NCI-H82 (cell line): ENCODE measurements at places on chromosomes 7 and 10.

DNA sequence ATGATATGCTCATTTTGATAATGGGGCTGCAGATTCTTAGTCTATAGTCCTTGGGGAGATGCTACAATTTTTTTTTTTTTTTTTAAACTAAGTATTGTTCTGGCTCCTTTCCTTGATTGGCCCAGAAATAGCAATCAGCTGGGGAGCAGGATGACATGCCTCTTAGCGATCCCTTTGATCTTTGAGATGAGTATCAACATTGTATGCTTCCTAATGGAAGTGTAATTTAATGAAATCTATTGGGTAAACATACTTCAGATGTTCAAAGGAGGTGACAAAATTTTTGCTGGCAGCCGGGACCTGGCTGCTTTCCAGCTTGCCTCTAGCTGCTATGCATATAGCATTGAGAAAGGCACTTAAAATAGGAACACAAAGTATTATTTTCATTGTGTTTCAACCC, 43.5 kb downstream of the VTI1A start:
- no peak for DNase-seq

GRCh38 chr10:77840636-77841035, 85.9 kb downstream of the DLG5 start:
- DNase-seq: no peak

DNA sequence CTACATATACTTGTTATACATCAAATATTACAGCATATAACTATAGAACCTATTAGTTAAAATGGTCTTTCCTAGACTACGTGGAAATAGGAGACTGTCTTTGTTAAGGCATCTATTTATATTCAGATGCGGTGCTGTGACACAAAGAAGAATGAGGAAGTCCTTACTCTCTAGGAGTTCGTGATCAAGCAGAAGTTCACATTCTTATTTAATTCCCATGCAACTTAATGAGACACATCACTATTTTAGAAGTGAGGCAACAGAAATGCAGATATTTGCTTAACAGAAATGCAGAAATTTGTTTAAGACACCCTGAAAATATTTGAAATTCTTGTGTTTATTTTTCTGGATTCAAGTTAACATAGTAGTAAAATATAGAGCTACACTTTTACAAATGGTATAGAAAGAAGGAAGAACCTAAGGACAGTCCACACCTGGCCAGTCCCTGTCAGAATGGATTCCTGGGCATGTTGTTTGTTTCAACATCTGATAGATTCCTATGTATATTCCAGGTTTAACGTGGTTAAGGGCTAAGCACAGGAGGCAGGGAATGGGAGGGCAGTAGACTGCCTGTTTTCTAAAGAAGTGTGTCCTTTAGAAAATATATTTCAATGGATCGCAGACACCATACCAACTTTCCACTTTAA, 70.6 kb upstream of the NXPH1 start:
- DNase-seq: no peak

DNA sequence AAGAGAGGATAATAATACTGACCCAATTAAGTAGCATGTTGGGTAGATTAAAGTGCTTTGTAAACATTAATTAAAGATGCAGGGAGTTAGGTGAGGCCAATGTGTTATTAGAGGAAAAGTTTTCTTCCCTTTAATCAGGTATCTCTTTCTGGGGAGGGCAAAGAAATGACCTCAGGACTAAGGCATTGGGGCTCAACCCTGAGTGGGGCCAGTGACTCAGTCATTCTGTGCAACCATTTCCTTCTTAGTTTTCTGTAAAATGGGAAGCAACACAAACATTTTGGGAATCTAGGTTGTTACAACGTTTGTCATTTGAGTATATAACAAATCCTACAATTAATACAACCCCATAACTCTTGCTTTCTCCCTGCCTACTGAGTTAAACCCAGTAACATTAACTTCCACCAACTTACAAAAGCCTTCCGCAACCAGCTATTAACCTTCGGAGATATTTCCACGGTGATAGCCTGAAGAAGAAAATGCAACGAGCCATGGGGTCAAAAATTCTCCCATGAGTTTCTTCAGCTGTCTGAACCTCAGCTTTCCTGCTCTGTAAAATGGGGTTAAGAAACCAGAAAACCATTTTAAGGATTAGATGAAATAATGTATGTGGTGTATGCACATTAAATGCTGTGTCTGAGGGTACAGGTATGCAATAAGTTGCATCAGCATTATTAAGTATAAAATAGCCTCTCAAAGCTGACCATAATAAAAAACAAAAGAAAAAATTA, 965 bp upstream of the PROSER2 start:
- no peak for DNase-seq

GRCh38 chr10:1074052-1074747, 18.0 kb downstream of the WDR37 start:
- no peak for DNase-seq

GRCh38 chr10:63502832-63503231, 18.4 kb upstream of the REEP3 start:
- no peak for DNase-seq

- peak; percentile 32 for DNase-seq
These were observed 569 bp upstream of the NPTX2 start for GRCh38 chr7:98616381-98617050.

- no peak for DNase-seq
These were observed 11.4 kb downstream of the GGCT start for GRCh38 chr7:30493228-30493627.

DNA sequence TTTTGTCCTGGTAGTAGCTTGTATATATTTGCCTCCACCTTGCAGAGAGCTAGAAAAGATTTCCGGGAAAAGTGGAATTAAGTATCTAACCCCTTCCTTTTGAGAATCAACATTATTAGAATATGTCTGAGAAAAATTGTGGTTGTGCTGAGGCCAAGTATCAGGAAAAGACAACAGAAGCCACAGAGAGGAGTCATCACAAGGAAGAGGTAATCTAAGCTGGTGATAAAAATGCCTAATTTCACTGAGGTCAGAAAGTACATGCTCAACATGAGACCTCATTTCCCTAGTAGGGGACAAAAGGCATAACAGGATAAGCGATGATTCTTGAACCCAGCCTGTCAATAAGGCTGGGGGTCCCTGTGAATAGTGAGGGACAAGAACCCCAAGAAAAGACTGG, 97.0 kb upstream of the PDE1C start:
- no peak for DNase-seq

GRCh38 chr7:64400401-64400800, 86.6 kb downstream of the ZNF736 start:
- no peak for DNase-seq

DNA sequence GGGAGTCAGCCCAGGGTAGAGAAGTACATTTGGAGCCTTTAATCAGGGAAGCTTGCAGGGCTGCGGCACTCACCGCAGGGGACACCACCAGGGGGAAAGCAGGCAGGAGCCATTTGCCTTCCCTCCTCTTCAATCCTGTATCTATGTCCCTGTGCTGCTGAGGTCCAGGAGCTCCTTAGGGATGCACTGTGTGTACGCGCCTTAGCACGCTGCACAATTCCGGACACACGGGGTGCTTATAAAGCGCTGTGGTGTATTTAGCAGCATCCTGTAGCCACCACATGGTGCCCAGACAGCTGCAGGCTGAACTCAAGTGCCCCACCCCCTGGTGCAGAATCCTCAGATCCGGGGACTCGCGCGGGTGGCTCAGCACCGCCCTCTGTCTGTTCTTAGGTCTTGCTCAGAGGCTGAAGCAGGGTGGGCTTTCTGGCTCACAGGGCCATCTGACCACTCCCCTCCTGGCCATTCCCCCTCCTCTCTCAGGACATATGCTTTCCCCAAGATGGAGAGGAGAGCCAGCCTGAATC, 421.4 kb downstream of the SDK1 start:
- DNase-seq: peak; percentile 68

DNA sequence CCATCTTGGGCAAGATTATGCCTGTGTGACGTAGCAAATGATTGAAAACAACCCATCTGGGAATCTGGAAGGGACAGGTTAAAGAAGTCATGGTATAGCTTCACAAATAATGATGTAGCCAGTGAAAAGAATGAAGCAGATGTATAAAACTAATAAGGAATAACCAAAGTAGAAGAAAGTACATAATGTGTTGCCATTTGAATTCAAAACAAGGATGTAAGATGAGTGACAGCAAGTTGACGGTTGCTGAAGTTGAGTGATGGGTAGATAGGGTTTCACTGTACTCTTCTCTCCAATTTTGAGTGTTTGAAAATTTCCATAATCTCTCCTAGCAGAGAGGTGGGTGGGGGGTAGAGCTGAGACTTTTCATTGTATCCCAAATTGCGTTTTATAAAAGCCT, 133.6 kb downstream of the FANK1 start:
- DNase-seq: no peak

GRCh38 chr10:13056456-13057077, 43.4 kb upstream of the OPTN start:
- peak; percentile 23 for DNase-seq

GRCh38 chr10:48390933-48391845, 84.7 kb downstream of the MAPK8 start:
- no peak for DNase-seq

- no peak for DNase-seq
These were observed 167.9 kb downstream of the FRMD4A start for GRCh38 chr10:14162629-14163344.

GRCh38 chr7:98359395-98359794, 41.5 kb downstream of the BAIAP2L1 start:
- DNase-seq: no peak

DNA sequence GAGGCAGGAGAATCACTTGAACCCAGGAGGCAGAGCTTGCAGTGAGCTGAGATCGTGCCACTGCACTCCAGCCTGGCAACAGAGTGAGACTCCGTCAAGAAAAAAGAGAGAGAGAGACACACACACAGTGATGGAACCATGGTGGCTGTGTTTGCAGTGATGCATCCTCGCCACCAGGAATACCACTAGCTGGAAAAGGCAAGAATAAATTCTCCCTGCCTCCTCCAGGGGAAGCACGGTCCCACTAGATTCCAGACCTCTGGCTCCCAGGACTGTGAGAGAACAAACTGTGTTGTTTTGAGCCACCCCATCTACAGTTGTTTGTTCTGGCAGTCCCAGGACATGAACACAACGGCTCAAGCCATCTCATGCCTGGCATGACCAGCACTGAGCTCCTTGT, 320.3 kb upstream of the FOXK1 start:
- no peak for DNase-seq

- no peak for DNase-seq
These were observed 20.6 kb downstream of the WDR86 start for GRCh38 chr7:151389096-151389767.

DNA sequence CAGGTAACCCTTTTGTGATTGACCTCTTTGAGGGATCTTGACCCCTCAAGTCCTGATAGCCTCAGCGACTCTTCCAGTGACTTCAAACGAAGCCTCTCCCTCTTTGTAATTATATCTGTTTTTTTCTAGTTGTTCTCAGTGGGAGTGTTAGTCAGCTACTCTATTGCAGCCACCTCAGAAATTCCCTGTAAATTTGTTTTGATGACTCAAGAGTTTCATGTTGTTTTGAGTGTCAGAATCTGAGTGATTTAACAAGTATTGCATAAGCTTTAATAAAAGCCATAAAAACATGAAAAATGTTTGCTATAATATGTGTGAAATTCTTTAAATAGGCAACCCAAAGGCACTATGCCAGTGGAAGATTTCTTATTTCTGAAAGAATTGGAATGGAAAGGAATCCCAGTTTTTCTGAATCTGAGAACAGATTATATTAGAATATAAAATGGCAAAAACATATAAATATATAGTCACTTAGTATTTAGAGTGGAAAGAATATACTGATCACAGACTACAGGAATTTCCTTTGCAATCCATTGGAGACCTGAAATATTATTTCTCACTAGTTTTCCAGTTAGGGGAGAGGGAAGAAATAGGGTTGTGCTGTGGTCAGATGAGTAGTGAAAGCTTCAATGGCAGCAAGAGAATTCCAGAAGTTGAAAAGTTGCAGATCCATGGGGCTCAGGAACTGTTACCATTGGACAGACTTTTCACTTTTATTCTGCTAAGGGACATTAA, 94.4 kb upstream of the SEMA3C start:
- no peak for DNase-seq

GRCh38 chr10:31620226-31621151, 301.5 kb downstream of the ZEB1 start:
- DNase-seq: peak; percentile 55

DNA sequence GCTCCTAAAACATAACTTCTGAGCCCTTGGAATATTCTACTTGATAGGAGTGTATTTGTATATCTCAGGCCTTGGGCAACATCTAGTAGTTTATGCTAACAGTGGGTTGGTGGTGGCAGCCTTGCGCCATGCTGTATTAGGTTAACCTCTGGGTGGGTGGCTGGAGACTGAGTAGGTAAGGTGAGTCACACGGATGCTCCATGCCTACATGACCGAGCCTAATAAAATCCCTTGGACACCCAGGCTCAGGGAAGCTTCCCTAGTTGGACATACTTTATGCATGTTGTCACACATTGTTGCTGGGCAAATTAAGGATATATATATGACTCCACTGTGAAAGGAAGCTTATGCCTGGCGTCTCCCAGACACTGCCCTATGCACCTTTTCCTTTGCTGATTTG, 6.0 kb upstream of the DAGLB start:
- no peak for DNase-seq

DNA sequence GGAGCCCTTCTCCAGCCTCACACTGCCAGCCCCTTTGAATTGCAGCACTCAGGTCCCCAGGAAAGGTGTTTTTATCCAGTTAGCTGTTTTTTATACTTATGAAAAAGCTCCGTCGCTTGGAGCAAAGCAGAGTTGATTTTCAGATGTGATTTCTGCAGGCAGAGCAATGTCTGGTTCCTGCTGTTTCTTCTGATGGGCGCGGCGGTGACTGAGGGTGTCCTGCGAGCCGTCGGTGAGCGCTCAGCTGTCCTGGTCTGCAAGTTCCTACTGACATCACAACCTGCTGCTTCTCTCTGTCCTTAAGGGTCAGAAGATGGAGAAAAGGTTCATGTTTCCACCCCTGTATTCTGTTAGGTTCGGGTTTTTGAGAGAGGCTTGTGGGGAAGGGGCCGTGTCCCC, 109.6 kb upstream of the FAM20C start:
- no peak for DNase-seq

DNA sequence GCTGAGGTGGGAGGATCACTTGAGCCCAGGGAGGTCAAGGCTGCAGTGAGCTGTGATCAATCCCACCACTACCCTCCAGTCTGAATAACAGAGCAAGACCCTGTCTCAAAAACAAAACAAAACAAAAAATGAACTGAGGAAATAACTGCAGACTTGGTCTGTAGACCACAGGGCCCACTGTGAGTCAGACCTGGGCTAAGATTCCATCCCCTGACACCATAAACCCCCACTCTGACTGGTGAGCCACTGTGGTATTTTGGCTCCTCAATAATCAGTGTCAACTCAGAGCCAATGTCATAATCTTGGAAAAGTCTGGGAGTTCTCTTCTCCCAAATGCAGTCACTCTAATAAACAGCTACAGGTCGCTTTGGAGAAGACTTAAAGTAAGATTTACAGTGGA, 24.0 kb upstream of the ERCC6 start:
- no peak for DNase-seq

- no peak for DNase-seq
These were observed 120.6 kb downstream of the PRPF18 start for GRCh38 chr10:13707156-13707881.
